Osteocyte (in vitro differentiated cells): ENCODE measurements at places on chromosomes 6 and 20.

- H3K4me3 ChIP-seq = no peak overlapping the region
- H3K36me3 ChIP-seq = no peaks in the 10 kb centered on the region
- H3K27ac ChIP-seq = no peak overlapping the region
- H3K4me1 ChIP-seq = peaks cover 12% of the 10 kb centered on the region
Observed at GRCh38 chr20:24632581-24632980, 163.2 kb downstream of the SYNDIG1 start.

- no peaks in the 10 kb centered on the region for H3K36me3 ChIP-seq
- no peaks in the 10 kb centered on the region for H3K27me3 ChIP-seq
- no peak for DNase-seq
- H3K4me3 ChIP-seq = no peak overlapping the region
- peaks cover 28% of the 10 kb centered on the region for H3K4me1 ChIP-seq
Observed at GRCh38 chr6:156839591-156840001, 62.4 kb downstream of the ARID1B start.

DNA sequence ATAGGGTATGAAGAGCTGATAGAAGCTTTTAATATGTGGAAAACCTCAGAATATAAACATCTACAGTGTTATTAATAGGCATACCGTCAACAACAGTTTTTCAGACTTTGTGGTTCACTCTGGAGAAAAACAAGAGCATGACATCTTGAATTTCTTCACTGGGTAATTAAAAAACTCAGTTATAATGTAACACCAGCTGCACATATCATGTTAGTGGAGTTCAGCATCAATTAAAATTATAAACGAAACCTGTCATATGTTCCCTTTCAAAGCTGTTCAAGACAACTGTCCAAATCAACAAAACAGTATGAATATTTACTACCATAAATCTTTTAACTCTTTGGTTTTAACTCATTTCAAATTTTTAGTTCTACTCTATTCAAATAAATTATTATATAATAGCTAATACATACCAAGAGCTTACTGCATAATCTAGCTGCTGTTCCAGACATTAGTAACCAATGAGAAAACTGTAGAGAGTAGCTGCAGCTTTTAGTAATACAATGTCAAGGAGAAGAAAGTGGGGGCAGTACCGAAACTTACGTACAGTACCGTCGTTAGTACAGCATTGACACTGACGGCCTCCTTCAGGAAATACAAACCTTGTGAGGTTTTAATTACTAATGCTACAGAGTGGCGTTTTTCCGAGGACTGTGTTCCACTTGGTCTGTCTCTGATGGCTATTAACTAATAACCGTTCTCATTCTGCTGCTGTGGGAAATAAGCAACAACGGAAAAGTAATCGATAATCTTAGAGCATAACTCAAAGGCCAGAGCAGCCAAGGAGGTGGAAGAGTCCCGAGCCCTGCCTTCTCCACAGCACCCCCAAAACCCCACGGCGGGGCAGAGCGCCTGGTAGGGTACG, 532 bp upstream of the PM20D2 start:
- peak overlapping the region; percentile 66 for H3K27ac ChIP-seq
- H3K4me3 ChIP-seq = peak overlapping the region; percentile 75
- peaks cover 46% of the 10 kb centered on the region for H3K4me1 ChIP-seq

- no peak overlapping the region for H3K4me3 ChIP-seq
- DNase-seq = no peak
- H3K27me3 ChIP-seq = peaks cover 59% of the 10 kb centered on the region
- H3K27ac ChIP-seq = no peak overlapping the region
- H3K36me3 ChIP-seq = no peaks in the 10 kb centered on the region
Observed at GRCh38 chr6:127812985-127813698, 87.7 kb downstream of the THEMIS start.

DNA sequence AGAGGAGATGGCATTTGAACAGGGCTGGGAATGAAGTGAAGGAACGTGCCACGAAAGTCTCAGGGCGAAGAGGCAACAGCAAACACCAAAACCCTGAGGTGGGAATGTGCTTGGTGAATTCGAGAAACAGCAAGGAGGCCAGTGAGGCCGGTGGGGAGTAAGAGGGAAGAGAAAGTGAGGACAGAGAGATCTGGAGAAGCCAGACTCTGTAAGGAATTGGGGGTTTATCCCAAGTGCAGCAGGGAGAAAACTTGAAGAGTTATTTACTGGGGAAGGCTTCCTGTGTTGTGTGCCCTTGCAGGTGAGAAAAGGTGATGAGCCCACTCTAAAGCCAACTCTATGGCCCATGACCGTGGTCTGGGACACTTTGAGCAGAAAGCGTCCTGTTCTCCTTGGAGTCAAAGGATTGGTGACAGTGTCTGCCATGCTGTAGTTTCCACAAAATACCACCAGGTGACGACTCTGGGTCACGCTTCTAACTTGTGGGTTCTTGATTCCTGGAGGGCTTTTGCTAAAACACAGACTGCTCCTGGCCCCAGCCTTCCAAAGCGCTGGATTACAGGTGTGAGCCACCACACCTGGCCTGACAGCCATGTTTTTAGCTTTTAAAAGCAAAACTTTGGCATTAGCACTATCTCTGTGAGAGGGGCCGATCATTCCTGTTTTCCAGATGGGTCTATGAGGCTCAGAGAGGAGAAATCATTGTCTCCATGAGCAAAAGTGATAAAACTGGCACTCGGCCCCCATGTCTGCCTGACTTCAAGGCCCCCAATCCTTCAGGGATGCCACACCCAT, 18.0 kb upstream of the CSNK2A1 start:
- no peaks in the 10 kb centered on the region for H3K36me3 ChIP-seq
- no peaks in the 10 kb centered on the region for H3K4me1 ChIP-seq
- no peak overlapping the region for H3K27ac ChIP-seq

- H3K4me3 ChIP-seq = no peak overlapping the region
- H3K36me3 ChIP-seq = peaks cover 37% of the 10 kb centered on the region
- H3K27ac ChIP-seq = no peak overlapping the region
- no peaks in the 10 kb centered on the region for H3K27me3 ChIP-seq
Observed at GRCh38 chr6:18165751-18166150, 10.5 kb downstream of the KDM1B start.

GRCh38 chr6:13463328-13463717, 24.1 kb downstream of the GFOD1 start:
- no peaks in the 10 kb centered on the region for H3K36me3 ChIP-seq
- H3K27me3 ChIP-seq = no peaks in the 10 kb centered on the region
- no peak for DNase-seq
- no peak overlapping the region for H3K4me3 ChIP-seq
- peaks cover 19% of the 10 kb centered on the region for H3K4me1 ChIP-seq
- H3K27ac ChIP-seq = no peak overlapping the region

DNA sequence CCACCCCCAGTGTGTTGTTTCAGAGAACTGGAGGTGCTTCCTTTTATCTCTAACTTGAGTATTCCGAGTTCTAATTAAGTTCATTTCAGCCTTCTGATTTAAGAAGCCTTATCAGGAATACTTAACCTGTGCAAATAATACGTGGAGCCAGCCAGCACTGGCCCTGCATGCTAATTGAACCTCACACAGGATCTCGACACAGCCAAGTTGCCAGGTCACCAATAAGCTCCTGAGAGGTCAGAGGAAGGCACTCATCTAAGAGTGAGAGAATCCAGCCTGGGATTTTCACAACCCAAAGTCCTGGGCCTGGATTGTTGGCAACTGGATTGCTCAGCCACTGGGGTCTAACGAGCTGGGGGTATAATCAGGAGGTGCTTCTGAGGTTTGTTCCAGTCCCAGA, 157.7 kb upstream of the LRFN2 start:
- no peaks in the 10 kb centered on the region for H3K4me1 ChIP-seq
- H3K27ac ChIP-seq = no peak overlapping the region
- no peak for DNase-seq

- no peaks in the 10 kb centered on the region for H3K36me3 ChIP-seq
- no peaks in the 10 kb centered on the region for H3K27me3 ChIP-seq
- DNase-seq = no peak
- H3K4me3 ChIP-seq = peak overlapping the region; percentile 68
- H3K4me1 ChIP-seq = peaks cover 33% of the 10 kb centered on the region
Observed at GRCh38 chr6:44074439-44074812, 52.8 kb downstream of the MRPL14 start.

- no peaks in the 10 kb centered on the region for H3K36me3 ChIP-seq
- H3K4me1 ChIP-seq = peaks cover 19% of the 10 kb centered on the region
- DNase-seq = no peak
- H3K4me3 ChIP-seq = no peak overlapping the region
- peak overlapping the region; percentile 66 for H3K27ac ChIP-seq
- H3K27me3 ChIP-seq = no peaks in the 10 kb centered on the region
Observed at GRCh38 chr6:23414051-23414445, 712.0 kb upstream of the NRSN1 start.

DNA sequence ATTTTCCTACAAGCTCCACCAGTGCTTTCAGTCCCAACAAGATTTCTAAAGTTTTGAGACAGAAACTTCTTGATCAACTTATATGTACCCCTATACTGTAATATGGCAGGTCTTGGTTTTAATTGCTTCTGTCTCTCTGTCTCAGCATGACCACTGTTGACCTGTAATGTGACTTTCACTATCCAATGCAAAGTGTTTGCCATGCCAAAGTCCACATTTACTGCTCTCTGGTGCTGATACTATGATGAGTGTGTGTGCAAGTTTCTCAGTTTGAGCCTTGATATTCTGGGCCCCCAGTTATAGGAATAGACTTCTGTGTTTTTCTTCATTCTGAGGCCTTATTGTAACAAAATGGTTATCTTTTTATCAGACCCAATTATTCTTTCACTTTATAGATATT, 45.8 kb downstream of the OR2J2 start:
- no peaks in the 10 kb centered on the region for H3K4me1 ChIP-seq
- H3K4me3 ChIP-seq = no peak overlapping the region
- no peaks in the 10 kb centered on the region for H3K27me3 ChIP-seq
- DNase-seq = no peak
- no peak overlapping the region for H3K27ac ChIP-seq

- H3K36me3 ChIP-seq = peaks cover 21% of the 10 kb centered on the region
- H3K4me1 ChIP-seq = peaks cover 3% of the 10 kb centered on the region
- no peaks in the 10 kb centered on the region for H3K27me3 ChIP-seq
- DNase-seq = no peak
- H3K4me3 ChIP-seq = no peak overlapping the region
Observed at GRCh38 chr6:26136321-26136720, 49.1 kb downstream of the HFE start.

GRCh38 chr20:2059411-2059810, 42.2 kb upstream of the STK35 start:
- no peaks in the 10 kb centered on the region for H3K27me3 ChIP-seq
- H3K36me3 ChIP-seq = no peaks in the 10 kb centered on the region
- H3K4me3 ChIP-seq = no peak overlapping the region
- H3K27ac ChIP-seq = no peak overlapping the region

DNA sequence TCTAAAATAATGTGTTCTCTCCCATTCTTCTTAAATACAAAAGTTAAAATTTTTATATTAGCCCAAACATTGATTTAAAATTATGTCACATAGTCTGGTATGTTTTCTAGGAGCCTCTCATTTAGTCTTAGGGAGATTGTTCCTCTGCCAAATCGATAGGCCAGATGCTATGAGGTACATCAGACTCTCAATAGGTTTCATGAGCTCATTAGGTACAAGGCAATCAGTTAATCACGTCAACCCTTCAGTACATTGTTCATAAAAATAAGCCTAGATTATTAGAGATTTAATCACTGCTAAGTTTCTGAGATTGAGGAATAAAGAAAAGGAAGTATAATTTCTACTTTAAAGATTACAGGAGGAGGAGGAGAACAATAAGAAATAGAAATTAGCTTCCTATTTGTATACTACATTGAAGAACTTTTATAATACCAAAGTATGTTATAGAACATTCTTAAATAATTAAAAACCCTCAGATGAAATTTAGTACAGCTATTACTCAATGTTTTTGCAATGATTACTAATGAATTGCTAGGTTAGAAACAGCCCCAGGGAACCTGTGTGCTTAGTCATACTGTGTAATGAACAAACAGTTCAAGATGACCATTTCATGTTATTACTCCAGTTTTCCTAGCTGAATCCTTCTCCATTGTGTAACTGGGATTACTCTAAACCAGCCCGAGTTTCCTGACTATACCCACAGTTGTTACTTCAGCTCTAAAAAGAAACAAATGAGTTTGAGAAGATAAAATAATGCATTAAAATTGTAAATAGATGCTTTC, 117.0 kb downstream of the BMP5 start:
- no peaks in the 10 kb centered on the region for H3K27me3 ChIP-seq
- peaks cover 17% of the 10 kb centered on the region for H3K4me1 ChIP-seq
- peak overlapping the region; percentile 73 for H3K27ac ChIP-seq
- no peak overlapping the region for H3K4me3 ChIP-seq

DNA sequence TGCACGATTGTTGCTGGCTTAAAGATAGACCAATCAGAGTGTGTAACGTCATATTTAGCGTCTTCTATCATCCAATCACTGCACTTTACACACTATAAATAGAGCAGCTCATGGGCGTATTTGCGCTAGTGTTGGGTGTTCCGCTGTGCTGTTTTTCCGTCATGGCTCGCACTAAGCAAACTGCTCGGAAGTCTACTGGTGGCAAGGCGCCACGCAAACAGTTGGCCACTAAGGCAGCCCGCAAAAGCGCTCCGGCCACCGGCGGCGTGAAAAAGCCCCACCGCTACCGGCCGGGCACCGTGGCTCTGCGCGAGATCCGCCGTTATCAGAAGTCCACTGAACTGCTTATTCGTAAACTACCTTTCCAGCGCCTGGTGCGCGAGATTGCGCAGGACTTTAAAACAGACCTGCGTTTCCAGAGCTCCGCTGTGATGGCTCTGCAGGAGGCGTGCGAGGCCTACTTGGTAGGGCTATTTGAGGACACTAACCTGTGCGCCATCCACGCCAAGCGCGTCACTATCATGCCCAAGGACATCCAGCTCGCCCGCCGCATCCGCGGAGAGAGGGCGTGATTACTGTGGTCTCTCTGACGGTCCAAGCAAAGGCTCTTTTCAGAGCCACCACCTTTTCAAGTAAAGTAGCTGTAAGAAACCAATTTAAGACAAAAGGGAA, 57.9 kb downstream of the TRIM38 start:
- H3K27ac ChIP-seq = peak overlapping the region; percentile 100
- no peaks in the 10 kb centered on the region for H3K27me3 ChIP-seq
- DNase-seq = peak; percentile 87
- peak overlapping the region; percentile 97 for H3K4me3 ChIP-seq

GRCh38 chr20:57657535-57658446, 37.6 kb upstream of the ZBP1 start:
- no peak overlapping the region for H3K4me3 ChIP-seq
- H3K36me3 ChIP-seq = peaks cover 21% of the 10 kb centered on the region
- no peaks in the 10 kb centered on the region for H3K27me3 ChIP-seq

DNA sequence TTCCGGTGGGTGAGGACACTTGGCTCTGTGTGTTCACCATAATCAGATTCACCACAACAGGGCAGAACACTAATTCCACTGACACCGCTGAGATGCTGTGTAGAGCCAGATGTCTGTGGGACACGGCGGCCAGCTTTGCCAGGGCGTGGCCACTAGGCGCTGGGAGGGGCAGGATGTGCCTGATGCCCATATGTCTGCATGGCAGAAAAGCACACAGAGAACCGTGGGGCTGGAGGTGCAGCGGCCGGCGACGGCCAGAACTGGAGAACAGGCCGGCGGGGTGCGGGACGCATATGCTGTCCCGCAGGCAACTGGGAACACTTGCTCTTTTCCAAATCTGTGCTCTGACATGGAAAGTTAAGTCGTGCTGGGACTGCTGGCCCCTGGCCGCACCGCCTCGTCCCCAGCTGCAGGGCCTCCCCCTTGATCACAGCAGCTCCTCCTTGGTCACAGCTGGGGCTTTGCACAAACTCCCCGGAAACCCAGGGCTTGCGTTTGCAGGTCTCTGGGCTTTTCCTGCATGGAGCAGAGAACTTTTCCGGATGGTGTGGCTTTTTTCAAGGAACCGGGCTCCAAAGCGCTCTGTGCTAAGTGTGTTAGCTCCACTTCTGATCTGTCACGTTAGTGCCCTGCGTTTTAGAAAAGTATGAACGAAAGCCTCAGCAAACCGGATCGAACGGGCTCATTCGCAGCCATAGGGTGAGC, 31.1 kb downstream of the NTSR1 start:
- H3K36me3 ChIP-seq = no peaks in the 10 kb centered on the region
- peaks cover 14% of the 10 kb centered on the region for H3K4me1 ChIP-seq
- H3K4me3 ChIP-seq = no peak overlapping the region
- peak overlapping the region; percentile 2 for H3K27ac ChIP-seq
- no peak for DNase-seq
